HCT116 (cell line): ENCODE measurements at places on chromosomes 7 and 10.

- no peak for DNase-seq
These were observed 27.5 kb downstream of the PTPRE start for GRCh38 chr10:127934383-127934782.

DNA sequence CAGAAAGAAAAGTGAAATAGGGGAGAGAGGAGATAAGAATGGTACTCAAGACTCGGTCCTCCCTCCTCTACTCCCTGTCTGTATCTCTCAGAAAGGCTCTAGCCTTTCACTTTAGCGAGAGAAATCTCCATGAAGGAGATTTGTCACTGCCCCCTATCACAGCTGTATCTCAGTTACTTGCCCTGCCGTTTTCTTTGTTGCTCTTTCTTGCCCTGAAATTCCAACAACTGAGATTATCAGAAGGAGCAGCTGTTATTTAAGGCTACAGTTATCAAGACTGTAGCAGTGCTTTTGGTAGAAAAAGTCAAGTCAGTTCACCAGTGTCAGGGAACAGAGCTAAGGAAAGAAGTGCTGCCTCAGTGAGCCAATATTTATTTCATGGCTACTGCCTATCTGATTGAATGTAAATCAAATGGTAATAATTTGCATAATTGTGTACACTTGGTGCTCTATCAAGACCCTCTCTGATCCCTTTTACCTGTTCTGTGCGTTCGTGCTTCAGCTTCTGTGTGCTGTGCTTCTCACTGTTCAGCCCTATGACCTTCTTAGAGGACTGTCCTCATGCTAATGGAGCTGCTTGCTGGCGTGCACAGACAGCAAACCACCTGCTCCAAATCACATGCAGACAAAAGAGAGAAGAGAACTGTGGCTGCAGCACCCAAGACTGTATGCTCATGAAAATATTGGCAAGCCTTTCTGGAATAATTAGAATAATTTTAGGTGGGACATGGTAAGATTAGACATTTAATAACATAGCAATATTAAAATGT is 180.2 kb upstream of the FAM3C start:
- DNase-seq, result no peak

DNA sequence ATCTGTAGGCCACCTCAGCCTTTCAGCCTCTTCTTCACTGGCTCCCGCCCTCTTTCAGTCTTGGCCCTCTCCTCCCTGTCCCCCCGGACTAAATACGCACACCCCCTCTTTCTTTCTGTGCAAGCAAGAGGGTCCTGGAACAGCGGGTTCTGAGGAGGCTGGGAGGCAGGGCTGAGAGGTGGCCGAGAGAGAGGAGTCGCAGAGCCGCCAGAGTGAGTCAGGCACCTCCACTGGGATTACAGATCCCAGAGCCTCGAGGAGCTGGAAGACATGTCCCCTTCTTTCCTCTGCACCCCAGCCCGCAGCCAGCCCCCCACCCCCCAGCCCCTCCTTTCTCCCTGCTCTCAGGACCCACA is 182 bp downstream of the CCDC136 start:
- no peak for DNase-seq

DNA sequence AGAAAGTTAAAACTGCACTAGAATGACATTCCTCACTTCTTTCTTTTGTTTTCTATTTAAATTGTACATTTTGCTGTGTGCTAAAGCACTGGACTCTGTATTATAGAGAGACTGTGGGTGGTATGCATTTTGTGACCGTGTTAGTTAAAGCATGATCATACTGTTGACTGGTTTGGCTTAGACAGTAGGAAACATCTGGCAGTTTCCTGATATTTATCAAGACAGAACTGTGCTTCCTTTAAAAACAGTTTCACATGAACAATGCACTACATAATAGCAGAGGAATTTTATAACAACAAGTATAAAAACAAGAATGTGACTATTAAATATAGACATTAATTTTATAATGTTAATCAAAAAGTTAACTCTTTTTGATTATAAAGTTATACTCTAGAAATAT is 23.1 kb downstream of the GNG11 start:
- DNase-seq, result no peak

- no peak for DNase-seq
These were observed 85.2 kb downstream of the AMPH start for GRCh38 chr7:38545977-38546376.

GRCh38 chr10:6953271-6953801 is 373.3 kb upstream of the PRKCQ start:
- DNase-seq, result no peak

DNA sequence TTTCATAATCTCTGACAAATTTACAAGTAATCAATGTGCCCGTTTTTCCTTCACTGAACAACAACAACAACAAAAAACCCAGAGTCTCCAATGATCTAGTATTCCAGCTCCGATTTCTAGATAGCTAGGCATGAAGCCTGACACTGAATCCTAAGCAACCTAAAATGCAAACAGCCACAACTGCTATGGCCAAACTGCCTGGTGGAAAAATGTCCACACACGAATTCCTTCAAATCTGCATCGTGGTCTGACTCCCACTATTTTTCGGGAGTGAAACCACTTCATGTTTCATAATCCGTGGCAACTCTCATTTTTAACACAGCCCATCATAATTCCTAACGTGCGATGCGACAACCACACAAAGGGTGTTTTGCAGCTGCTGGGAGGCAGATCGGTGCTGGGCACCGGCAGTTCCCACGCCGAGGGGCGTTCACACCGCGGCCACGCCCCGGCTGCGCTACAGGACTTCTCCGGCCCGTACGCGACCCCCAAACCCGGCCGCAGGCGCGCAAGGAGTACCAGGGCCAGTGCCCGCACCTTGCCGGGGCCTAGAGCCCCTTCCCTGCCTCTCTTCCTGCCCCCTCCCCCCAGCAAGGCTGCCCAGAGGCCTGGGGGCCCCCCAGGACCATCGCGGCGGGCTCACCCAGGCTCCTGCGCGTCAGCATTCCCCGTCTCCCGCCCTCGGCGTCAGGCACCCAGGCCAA is 814 bp downstream of the RUFY2 start:
- no peak for DNase-seq

- DNase-seq, result no peak
These were observed 50.3 kb downstream of the FAM53B start for GRCh38 chr10:124693801-124694416.

DNA sequence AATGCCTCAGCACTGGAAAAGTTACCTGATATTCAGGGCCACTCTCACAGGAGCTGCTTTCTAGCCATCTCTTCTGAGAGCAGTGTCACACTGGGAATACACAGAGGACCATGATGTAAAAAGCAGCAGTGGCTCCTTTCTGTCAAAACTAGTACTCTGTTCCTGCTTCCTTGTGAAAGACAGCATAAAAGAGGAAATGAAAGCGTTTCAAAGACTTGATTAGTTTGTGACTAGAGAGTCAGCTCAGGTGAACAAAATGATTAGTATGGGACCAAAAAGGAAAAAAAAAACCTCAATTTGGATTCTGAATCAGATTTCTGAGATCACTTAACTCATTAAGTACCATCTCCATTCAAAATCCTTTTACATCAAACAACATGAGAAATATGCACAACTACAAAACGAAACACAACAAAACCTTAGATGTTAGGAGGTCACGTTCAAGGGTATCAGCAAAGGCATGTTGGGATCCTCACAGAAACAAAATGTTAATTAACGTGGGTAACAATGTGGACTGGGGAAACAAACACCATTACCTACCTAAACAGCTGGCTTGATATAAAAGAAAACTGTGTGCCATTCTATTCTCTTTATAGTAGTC is 103.7 kb downstream of the MACC1 start:
- DNase-seq, result no peak

DNA sequence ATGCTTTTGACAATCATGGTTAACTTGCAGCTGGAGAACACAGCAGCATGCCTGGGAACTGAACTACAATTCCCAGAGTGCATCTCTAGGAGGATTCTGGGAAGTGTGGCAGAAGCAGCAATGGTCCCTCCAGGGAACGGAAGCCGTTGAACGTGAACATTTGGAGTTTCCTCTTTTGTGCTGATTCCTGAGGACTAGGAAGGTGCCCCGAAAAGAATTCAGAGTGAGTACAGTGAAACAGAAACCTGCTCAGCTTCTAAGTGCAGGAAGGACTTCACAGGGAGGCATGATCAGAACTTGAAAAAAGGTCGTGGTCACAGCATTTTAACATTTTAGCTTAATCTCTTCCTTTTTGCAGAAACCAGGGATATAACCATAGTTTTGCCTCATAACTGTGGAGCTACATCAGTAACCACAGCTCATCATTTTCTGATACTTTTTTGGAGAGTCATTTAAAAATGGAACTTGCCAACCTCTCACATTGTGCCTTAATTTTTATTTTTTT is at the start of gene NUDT13:
Gene NUDT13, plus strand, starts transcription at position 111 of the 505 bp plus-strand sequence. CDS start 3,911 bp downstream, outside the sequence.
- DNase-seq, result peak; percentile 42

- DNase-seq, result no peak
These were observed 362.0 kb upstream of the NFE2L3 start for GRCh38 chr7:25789701-25790640.

- DNase-seq, result no peak
These were observed 130.7 kb downstream of the ADRA2A start for GRCh38 chr10:111207500-111207899.

DNA sequence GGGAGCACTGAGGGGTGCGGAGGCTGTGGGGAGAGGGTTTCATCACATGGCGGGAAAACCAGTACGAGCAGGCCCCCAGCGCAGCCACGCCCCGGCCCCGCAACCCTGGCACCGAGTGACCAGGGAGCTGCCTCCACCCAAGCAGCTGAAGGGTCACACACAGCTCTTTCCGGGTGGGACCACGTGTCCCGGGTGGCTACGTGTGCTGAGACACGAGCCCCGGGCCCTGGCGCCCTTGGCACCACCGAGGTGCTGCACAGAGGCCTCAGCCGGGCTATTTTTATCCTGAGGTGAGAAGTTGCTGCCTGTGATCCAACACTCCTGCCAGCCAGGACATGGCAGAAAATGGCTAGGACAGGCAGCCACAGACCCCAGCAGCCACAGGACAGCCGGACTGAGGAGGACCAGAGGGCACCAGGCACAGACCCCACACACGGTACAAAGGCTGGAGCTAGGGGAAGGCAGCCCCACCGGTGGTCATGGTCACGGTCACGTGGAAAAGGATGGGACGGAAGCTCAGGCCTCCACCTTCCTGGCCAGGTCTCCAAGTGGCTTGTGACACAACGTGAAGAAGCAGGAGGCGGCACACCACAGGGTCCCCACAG is 223.7 kb downstream of the MAD1L1 start:
- no peak for DNase-seq

DNA sequence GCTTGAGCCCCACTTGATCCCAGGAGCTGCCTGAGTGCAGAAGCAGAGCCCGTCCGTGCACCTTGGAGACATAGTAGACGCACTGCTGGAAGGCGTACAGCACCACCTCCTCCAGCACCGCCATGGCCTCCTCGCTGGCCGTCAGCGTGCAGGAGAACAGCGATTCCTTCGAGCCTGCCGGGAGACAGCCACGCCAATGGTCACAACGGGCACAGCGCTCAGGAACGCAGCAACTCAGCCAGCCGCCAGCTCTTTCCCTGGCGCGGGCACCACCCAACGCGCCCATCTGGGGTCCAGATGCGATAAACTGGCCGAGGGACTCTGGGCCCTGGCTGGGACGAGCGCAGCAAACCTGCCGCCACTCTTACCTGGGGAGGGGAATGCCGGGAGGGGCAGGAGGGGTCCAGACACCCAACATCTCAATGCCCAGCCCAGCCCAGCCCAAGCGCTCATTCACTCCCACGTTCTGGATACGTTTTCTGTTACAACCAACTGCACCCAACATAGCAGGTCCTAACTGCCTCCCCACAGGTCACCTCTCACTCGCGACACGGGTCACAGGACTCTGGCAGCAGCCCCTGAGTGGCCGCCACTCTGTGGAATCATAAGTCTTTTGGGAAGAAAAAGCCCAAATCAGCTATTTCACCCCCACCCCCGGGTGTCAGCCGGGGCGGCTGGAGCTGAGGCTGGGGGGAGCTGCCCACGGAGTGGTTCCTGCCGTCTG is 41.9 kb downstream of the AP5Z1 start:
- DNase-seq, result no peak

DNA sequence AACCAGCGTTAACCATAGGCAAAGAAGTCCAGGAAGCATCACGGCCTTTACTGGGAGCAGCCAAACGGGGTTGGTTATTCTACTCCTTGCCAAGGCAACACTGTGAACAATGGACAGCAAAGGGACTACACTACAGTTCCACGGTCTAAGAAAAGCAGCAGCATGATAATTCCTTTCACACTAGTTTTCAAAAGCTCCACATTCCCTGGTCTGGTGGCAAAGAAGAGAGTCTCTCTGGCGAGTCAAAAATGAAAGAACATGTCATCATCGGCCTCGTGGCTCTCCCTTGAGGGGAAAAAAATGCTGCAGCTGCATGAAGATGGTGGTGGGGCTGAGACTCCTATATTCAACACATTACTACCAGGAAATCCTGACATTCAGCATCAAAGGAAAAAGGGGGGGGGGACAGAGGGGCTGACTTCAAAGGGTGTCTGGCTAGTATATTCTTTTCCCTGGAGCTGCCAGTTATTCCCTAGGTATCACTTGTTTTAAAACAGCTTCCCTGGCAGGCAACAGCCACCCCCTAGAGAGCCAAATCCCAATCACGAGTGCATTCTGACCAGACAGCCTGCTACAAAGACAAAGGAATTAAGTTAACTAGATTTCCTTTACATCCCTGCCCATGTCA is 49.1 kb downstream of the SLC37A3 start:
- DNase-seq, result no peak

DNA sequence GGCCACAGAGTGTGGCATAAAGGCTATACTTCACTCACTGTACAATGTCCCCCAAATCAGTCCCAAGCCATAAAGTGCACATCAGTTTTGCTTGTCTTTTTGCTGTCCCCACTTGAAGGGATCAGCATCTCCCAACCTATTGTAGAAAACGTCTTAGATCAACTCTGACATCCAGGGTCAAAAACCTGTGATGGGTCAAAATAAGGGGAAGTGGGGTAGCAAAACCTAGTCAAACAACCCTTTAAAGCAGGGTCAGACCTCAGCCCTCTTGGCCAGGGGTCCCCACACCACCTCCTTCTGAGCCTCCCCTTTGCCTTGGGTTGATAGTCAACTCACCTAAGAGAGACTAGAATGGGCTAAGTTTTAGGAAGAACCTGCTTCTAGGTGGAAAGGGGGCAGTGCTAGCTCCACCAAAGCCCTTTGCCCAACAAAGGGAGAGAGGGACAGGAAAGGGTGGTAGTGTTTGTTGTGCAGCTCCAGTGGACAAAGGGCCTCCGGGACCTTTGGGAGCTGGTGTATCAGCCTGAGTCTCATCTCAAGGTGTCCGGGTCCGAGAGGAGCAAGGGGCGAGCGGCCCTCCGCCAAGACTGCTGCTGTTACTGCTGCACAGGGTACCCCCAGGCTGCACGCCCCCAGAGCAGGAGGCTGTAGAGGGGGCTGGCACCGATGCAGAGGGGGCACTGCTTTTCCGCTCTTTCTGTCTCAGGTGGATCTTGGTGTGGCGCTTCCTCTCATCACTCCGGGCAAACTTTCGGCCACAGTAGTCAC is 3.3 kb downstream of the EGR2 start:
- no peak for DNase-seq

- no peak for DNase-seq
These were observed 160.3 kb downstream of the CELF2 start for GRCh38 chr10:11177926-11178471.
